T-helper 2 cell (primary cell): ENCODE measurements at places on chromosomes 16 and 17.

DNA sequence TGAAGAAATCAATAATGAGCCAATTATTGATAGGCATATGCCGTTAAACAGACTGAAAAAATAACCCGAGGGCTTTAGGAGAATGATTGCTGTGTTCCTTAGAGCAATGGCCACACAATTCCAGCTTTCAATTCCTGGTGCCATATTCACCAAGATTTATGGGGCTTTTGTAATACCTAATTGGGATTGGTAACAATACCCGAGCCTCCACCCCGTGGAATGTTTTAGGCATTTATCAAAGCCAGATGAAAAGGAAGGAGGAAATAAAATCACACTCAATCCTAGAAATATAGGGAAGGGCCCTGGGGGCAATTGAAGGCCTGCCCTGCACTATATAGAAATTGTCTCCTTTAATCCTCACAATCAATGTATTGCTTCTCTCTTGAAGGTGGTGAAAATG lies 42.1 kb upstream of the MLYCD start:
- no peak for DNase-seq

- DNase-seq, result no peak
These were observed 185.1 kb downstream of the KIF2B start for GRCh38 chr17:54007855-54008254.

GRCh38 chr17:72411124-72411563 lies 290.3 kb downstream of the SOX9 start:
- no peak for DNase-seq

DNA sequence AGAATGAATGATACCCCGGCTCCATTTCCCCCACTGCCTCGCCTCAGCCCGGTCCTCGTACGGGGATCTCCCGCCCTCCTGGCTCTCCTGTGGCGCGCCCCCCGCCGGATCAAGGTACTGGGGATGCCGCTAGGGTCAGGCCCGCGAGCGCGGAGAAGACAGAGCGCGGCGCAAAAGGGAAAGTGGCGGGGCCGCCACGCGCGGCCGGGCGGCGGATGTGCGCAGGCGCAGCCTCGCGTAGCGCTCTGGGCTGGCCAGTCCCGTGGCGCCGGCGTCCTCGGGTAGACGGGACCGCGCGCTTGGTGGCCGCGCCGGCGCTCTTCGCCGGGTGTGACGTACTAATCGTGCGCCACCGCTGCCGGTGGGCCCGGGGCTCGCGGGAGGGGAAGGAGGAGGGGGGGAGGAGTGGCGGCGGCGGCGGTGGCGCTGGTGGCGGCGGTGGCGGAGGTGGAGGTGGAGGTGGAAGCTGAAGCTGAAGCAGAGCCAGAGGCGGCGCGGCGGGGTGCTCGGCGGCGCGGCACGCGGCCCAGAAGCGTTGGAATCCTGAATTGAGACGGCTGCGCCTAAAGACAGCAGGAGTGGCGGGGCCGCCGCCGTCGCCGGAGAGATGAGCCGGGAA lies at the start of gene SENP3:
Gene SENP3 (plus strand): TSS at position 331 of the 619 bp plus-strand sequence. CDS start 1,158 bp downstream, outside the sequence.
- DNase-seq, result peak; percentile 89

DNA sequence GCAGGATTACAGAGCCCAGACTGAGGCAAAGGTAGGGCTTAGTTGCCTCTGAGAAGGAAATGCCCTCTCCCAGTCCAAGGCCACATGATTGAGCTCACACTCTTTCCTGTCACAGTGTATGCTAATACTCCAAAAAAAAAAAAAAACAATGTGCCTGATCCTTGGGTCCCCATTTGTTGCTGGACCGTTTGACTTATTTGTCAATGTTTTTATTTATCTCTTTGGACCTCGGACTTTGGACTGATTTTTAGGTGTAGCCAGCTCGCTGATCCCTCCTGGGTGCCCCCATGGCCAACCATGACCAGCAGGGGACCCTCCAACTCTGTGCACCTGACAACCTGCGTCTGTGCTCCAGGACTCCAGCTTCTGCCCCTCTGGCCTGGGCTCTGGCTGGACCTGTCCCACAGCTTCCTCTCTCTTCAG lies 622 bp upstream of the CCL16 start:
- DNase-seq, result no peak

DNA sequence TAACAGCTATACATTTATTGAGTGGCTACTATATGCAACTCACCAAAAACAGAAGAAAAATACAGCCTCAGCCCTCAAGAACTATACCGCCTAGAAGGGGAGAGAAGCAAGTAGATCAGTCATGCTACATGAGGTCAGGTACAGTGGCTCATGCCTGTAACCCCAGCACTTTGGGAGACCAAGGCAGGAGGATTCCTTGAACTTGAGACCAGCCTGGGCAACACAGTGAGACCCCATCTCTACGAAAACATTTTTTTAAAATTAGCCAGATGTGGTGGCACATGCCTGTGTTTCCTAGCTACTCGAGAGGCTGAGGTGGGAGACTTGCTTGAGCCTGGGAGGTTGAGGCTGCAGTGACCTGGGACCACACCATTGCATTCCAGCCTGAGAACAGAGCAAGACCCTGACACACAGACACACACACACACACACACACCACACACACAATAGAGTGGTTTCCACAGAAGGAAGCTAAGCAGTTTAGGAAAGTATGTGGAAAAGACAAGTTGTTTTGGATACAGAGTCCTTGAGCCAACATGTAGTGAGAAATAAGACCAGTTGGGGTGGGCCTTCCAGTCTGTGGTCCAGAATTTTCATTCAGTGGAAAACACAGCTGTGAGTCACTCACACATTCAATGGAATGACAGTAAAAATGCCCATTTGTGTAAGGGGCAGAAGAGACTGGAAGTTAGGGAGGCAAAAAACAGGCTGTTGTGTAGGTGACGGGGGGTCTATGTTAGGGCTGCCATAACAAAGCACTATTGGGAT lies 10.7 kb upstream of the SNTB2 start:
- no peak for DNase-seq

DNA sequence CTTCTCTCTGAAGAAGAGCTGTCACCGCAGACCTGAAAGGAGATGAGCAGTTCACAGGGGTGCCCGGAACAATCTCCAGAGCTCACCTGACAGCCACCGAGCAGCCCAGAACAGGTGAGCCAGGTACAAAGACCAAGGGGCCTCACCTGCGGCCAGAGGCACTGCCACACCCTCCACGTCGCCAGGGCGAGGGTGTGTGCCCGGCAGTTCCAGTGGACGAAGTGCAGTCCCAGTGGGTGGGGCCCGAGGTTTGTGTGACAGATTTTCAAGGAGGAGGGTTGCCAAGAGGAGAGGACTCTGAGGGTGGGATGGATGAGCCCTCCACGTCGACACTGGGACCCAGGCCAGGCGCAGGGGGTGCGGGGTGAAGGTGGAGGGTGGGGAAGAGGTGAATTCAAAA lies 61.7 kb downstream of the SMPD3 start:
- no peak for DNase-seq

DNA sequence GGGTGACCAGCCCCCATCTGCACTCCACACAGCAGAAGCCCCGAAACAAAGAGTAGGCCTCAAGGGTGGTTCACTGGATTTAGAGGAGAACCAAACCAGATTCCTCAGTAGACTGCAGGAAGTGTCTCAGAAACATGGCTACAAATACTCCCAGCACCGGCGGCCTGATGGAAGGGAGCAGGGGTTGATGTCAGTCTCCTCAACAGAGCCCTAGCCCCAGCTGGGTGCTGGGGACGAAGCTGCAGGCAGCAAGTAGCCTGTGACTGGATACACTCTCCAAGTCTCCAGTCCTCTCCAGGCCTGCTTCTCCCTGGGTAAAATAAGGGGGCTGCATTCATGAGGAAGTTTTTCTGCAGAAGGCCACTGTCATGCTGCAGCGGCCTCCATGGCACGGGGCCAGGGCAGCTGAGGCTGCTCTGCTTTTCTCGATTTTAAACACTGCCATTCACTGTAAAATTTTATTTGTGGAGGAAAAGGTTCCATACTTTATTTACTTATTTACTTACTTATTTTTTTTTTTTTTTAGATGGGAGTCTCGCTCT lies 36.7 kb upstream of the SREBF1 start:
- DNase-seq, result no peak
